ENCODE measurements at places on chromosomes 1 and 21.

GRCh38 chr1:116266864-116267212 is 106.2 kb upstream of the ATP1A1 start:
- DNase-seq, result no peak

DNA sequence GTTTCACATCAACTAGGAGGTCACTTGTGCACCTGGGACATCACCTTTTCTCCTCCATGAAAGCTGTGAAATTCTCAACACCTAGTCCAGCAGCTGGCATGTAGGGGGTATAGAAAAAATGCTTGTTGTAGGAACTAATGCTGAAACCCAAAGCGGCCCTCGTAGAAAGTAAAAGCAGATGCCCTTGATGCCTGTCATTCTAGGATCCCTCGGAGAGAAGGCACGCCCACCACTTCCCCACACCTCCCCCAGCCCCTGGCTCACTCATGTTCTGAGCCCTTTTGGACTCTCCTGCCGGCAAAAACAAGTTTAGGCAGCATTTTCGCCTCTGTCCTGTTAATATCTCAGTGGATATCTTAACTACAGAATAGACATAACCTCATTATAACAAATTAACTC is 36.5 kb downstream of the RIPK4 start:
- no peak for DNase-seq

- DNase-seq, result no peak
Measured at GRCh38 chr1:198160222-198160621, 3.4 kb downstream of the NEK7 start.

DNA sequence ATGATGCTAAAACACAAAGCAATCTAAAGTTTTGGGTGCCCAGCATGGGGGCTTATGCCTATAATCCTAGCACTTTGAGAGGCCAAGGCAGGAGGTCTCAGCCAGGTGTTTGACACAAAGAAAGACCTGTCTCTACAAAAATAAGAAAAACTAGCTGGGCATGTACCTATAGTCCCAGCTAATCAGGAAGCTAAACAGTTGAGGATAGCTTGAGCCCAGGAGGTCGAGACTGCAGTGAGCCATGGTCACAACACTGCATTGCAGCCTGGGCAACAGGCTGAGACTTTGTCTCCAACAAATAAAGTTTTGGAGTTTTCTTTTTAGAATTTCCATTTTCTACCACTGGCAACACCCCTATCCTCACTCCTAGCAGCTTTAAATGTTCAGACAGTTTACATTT is 55.1 kb upstream of the GUCA2A start:
- no peak for DNase-seq

DNA sequence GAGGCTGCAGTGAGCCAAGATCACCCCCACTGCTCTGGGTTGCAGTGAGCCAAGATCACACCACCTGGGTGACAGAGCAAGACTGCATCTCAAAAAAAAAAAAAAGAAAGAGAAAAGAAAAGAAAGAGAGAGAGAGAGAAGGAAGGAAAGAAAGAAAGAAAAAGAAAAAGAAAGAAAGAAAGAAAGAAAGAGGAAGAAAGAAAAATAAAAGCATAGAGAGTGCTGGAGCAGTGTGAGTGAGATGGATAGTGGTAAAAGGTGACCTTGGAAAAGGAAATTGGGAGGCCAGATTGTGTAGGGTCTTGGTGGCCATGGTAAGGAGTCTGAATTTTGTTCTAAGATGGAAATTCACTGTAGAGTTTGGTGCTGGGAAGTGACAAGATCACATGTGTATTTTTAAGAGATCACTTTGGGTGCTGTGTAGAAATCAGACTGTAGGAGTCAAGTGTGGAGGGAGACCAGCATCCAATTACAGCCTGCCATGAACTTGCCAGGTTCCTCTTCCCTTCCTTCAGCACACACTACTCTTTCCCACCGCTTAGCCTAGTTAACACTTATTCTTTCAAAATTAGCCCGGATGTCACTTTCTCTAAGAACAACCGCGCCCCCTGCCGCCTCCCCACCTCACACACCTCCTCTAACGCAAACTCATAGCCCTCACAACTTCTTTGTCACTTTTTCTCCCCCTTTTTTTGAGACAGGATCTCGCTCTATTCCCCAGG is 17.9 kb downstream of the MTX1 start:
- DNase-seq, result peak; percentile 72

GRCh38 chr1:14118691-14119485 is 418.9 kb downstream of the PRDM2 start:
- DNase-seq, result no peak

All from stimulated activated CD8-positive, alpha-beta memory T cell treated with anti-CD3 and anti-CD28 coated beads, Interleukin-15, amount 100 ng/mL, for 1 hour (primary cell).